Activated CD4-positive, alpha-beta T cell treated with anti-CD3 and anti-CD28 coated beads for 36 hours (primary cell): ENCODE measurements at places on chromosomes 4 and X. TPM values are rescaled to one million over a fixed set of nuclear protein-coding genes. Genes with fewer than 3 reads are reported as not detected.

DNA sequence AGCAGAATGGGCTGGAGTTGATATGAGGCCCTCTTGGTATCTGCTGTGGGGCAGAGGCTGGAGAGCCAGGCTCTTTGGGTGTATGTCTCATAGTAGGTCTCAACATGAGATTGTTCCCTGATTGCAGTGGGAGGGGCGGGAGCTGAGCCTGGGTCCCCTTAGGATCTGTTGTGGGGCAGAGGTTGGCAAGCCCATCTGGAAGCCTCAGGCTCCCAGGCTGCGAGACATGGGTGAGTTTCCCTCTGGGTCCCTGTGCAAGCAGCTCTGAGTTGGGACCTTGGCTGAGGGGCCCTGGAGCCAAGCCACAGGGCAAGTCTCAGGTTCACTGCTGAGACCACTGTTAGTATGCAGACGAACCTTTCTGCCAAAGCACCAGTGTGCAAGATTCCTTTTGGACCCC lies 201.9 kb downstream of the ARHGAP10 start:
- H3K36me3 ChIP-seq = peaks cover 3% of the 10 kb centered on the region
- no peaks in the 10 kb centered on the region for H3K4me1 ChIP-seq
- H3K27me3 ChIP-seq = no peaks in the 10 kb centered on the region
- no peak overlapping the region for H3K27ac ChIP-seq

- no peaks in the 10 kb centered on the region for H3K27me3 ChIP-seq
- H3K4me3 ChIP-seq = no peak overlapping the region
Observed at GRCh38 chr4:72314869-72315268, 254.2 kb downstream of the ADAMTS3 start.

DNA sequence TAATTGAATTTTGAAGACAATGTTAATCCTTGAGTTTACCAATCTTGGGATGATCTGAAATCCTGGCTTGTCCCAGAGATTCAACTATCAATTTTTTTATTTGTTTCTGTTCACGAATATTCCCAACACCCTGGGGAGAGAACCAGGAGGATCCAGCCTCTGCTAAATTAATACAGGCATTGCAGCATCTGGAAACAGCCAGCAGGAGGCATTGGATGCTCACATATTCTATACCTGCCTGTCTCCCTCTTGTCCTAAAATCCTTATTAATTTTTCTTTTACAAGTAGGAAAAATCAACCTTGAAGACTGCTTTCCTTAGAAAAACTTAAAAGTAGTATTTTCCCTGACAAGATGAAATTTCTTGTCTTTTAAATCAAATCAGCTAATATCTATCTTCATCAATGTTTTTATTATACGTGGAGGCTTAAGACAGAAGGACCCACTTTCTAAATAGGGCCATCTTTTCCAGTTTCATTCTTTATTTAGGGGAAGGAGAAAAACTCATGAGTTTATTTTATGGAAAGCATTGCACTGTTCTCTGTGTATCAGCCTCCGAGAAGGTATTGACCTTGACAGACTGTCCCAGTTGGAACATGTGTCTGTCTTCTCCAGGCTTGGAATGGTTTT lies 102.4 kb downstream of the CLNK start:
- peak; percentile 38 for DNase-seq
- H3K4me3 ChIP-seq = no peak overlapping the region

DNA sequence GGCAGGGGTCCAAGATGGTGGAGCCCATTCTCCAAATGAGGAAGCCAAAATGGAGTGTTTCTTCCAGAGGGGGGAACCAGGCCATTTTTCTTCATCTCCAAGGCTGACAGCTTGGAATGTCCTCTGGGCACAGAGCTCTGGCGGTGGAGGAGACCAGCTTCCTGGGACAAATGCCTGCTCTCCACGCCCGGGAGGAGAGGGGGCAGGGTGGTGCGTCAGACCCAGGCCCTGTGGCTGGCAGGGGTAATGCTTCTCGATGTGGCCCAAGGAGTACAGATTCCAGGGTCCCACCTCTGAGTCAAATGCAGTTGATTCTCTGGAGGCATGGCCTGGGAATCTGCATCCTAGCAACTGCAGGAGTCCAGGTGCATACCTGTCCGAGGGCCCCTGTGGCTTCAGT lies 44.6 kb upstream of the ADRA2C start:
- no peak for DNase-seq
- no peak overlapping the region for H3K27ac ChIP-seq
- H3K4me3 ChIP-seq = no peak overlapping the region
- H3K27me3 ChIP-seq = peaks cover 23% of the 10 kb centered on the region
- H3K36me3 ChIP-seq = no peaks in the 10 kb centered on the region

DNA sequence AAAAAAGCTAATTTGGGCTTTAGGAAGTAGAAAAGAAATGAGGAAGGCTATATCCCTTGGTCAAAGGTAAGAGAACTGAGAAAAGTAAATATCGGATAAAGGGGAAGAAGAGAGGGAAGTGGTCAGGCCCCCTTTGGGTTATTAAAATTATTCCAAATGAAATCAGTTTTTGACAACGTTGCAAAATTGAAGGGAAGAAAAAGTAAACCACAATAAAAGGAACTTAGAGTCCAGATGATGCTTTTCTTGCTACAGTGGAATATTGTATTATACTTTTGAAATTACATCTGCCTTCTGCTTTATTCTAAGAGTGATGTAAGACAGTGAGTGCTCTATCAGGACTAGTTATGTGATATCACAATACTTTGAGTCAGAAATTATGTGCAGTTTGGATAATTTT lies 59.4 kb upstream of the RBPJ start:
- no peak for DNase-seq
- no peak overlapping the region for H3K27ac ChIP-seq
- H3K27me3 ChIP-seq = peaks cover 13% of the 10 kb centered on the region

- H3K4me1 ChIP-seq = no peaks in the 10 kb centered on the region
- H3K27ac ChIP-seq = no peak overlapping the region
- no peak for DNase-seq
- no peak overlapping the region for H3K4me3 ChIP-seq
- H3K27me3 ChIP-seq = peaks cover 2% of the 10 kb centered on the region
Observed at GRCh38 chr4:11359591-11359990, 69.1 kb downstream of the HS3ST1 start.

- peak overlapping the region; percentile 84 for H3K27ac ChIP-seq
- peaks cover 62% of the 10 kb centered on the region for H3K36me3 ChIP-seq
- peaks cover 15% of the 10 kb centered on the region for H3K4me1 ChIP-seq
- DNase-seq = no peak
- H3K4me3 ChIP-seq = no peak overlapping the region
Observed at GRCh38 chr4:153623491-153623890, 60.6 kb upstream of the TLR2 start.

- H3K36me3 ChIP-seq = no peaks in the 10 kb centered on the region
- peaks cover 3% of the 10 kb centered on the region for H3K27me3 ChIP-seq
- no peak for DNase-seq
- H3K27ac ChIP-seq = no peak overlapping the region
Observed at GRCh38 chr4:102420563-102421398, 75.5 kb upstream of the SLC39A8 start.

GRCh38 chr4:26568446-26568994 lies 15.4 kb upstream of the TBC1D19 start:
- H3K4me3 ChIP-seq = no peak overlapping the region
- no peak overlapping the region for H3K27ac ChIP-seq
- DNase-seq = no peak
- H3K4me1 ChIP-seq = peaks cover 22% of the 10 kb centered on the region
- H3K36me3 ChIP-seq = no peaks in the 10 kb centered on the region
- peaks cover 5% of the 10 kb centered on the region for H3K27me3 ChIP-seq

GRCh38 chr4:152038238-152038637 lies 277.4 kb upstream of the GATB start:
- peaks cover 5% of the 10 kb centered on the region for H3K4me1 ChIP-seq
- H3K36me3 ChIP-seq = no peaks in the 10 kb centered on the region

GRCh38 chr4:36303426-36304137 lies 22.2 kb downstream of the DTHD1 start:
- peak overlapping the region; percentile 17 for H3K27ac ChIP-seq
- no peak overlapping the region for H3K4me3 ChIP-seq
- peaks cover 12% of the 10 kb centered on the region for H3K4me1 ChIP-seq
- H3K36me3 ChIP-seq = no peaks in the 10 kb centered on the region

DNA sequence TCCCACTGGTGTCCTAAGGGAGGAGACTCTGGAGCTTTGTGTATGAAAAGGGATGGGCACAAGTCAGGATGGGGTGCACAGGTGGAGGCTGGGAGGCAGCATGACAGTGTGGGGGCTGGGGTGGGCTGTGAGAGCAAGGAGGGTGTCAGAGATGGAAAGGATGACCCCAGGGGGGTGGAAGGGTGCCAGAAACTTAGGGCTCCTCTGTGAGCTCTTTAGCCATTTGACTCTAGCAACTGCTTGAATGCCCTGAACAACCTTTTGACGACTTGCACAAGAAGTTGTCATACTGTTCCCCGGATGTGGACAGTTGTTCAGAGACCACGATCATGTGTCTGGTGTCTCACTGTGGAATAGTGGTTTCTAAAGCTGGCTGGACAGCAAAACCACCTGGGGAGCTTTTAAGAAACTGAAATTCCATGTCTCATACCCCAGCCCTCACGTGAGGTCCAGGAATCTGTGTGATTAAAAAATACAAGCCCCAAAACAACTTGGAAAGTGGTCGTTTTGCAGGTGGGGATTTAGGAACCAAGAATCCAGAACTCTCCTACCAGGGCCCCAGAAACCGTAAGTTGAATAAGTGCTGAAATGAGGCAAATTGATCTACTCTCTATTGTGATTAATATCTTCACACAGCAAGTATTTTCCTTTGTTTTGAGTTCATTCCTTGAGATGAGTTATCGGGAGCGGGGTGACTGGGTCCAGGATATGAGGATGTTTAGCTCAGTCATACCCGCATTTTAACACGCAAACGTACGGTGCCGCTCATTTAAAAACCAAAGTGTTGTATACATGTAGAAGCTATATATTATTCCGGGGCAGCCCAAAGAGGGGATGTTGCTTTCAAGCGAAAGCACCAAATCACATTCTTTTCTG lies 3.4 kb downstream of the RHOH start:
- H3K36me3 ChIP-seq = peaks cover 82% of the 10 kb centered on the region
- peak overlapping the region; percentile 98 for H3K4me3 ChIP-seq
- H3K4me1 ChIP-seq = peaks cover 40% of the 10 kb centered on the region
- DNase-seq = peak; percentile 90

GRCh38 chr4:118716304-118716703 lies 31.1 kb downstream of the METTL14 start:
- no peaks in the 10 kb centered on the region for H3K27me3 ChIP-seq
- no peak overlapping the region for H3K4me3 ChIP-seq
- DNase-seq = no peak
- peaks cover 15% of the 10 kb centered on the region for H3K4me1 ChIP-seq

DNA sequence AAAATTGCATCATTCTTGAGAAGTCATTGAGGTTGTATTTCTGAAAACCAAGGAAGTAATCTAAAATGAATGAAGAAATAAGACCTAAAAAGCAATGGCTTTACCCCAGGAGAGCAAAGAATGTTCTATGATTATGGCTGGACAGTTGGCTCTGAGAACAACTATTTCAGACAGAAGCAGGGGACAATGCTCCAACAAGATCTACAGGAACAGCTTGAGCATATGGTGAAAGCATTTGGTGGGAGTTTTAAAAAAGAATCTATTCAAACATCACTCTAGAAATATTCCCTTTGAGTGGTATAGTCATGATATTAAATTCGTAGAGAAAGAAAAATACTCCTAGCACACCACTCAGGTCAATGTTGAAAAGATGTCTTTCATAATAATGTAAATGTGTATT lies 26.7 kb downstream of the DYNLT3 start:
- no peaks in the 10 kb centered on the region for H3K27me3 ChIP-seq
- H3K36me3 ChIP-seq = no peaks in the 10 kb centered on the region
- DNase-seq = no peak
- no peak overlapping the region for H3K4me3 ChIP-seq
- no peak overlapping the region for H3K27ac ChIP-seq

DNA sequence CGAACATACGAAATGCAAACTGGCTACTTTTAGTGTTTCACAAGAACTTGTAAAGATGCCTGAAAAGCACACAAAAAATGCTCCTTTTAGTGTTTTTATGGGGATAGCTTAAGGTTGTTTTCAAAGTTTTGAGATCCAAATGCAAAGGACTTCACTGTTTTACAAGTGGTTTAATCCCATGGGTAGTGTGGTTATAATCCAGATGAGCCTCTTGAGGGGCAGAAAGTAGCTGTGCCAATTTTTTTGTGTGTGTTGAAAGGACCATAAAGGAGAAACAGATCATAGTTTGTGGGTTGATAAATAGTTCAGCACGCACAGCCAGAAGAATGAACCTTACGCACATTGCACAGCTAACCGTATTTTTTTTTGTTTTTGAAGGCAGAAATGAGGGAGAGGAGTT lies 126.9 kb upstream of the GIMD1 start:
- H3K4me3 ChIP-seq = no peak overlapping the region
- DNase-seq = no peak
- H3K27me3 ChIP-seq = peaks cover 5% of the 10 kb centered on the region
- no peak overlapping the region for H3K27ac ChIP-seq
- H3K36me3 ChIP-seq = no peaks in the 10 kb centered on the region

- no peaks in the 10 kb centered on the region for H3K4me1 ChIP-seq
- H3K27me3 ChIP-seq = no peaks in the 10 kb centered on the region
- H3K36me3 ChIP-seq = no peaks in the 10 kb centered on the region
- no peak overlapping the region for H3K4me3 ChIP-seq
Observed at GRCh38 chr4:100574607-100575006, 56.8 kb upstream of the EMCN start.

GRCh38 chr4:182553653-182554052 lies 310.5 kb downstream of the TENM3 start:
- no peaks in the 10 kb centered on the region for H3K36me3 ChIP-seq
- H3K27me3 ChIP-seq = peaks cover 11% of the 10 kb centered on the region
- DNase-seq = no peak

- DNase-seq = no peak
- no peaks in the 10 kb centered on the region for H3K36me3 ChIP-seq
Observed at GRCh38 chrX:20309806-20310205, 43.1 kb upstream of the RPS6KA3 start.

DNA sequence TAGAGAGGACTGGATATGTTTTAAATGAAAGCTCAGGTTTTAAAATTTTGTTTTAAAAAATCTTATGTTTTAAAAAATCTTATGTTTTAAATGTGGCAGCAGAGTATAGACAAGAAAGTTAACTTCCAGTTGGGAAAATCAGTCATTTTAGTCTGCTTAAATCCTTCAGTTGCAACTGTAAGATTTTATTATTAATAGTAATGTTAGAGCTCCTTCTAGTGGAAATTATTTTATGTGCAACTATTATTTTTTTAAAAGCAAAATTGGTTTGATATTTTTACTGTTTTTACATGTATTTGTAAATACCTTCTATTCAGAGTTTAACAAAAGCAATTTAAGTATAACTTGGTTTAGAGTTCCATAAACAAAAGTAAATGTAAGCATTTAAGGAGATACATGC lies 8.5 kb upstream of the NUDT6 start:
- no peak overlapping the region for H3K27ac ChIP-seq
- no peak for DNase-seq
- H3K4me1 ChIP-seq = peaks cover 5% of the 10 kb centered on the region
- H3K36me3 ChIP-seq = peaks cover 24% of the 10 kb centered on the region

Gene GPR82
- total RNA-seq = 0.05 TPM

Gene TEX13D
- total RNA-seq = not detected

Gene BCOR
- total RNA-seq = 34.7 TPM

Gene VSIG4
- not detected for total RNA-seq

Gene POLN
- total RNA-seq = 3.2 TPM

Gene HAND2
- total RNA-seq = not detected

Gene CSAG3
- total RNA-seq = 0.55 TPM

Gene UGT8
- 0.14 TPM for total RNA-seq

Gene STAP1
- total RNA-seq = 10.0 TPM

Gene UNC5C
- total RNA-seq = 0.07 TPM

Gene F8A3
- 32.6 TPM for total RNA-seq
